Brain pericyte (primary cell): ENCODE measurements at places on chromosomes 16 and 17.

GRCh38 chr17:34884597-34884996, 76.7 kb downstream of the CCT6B start:
- no peak for DNase-seq

DNA sequence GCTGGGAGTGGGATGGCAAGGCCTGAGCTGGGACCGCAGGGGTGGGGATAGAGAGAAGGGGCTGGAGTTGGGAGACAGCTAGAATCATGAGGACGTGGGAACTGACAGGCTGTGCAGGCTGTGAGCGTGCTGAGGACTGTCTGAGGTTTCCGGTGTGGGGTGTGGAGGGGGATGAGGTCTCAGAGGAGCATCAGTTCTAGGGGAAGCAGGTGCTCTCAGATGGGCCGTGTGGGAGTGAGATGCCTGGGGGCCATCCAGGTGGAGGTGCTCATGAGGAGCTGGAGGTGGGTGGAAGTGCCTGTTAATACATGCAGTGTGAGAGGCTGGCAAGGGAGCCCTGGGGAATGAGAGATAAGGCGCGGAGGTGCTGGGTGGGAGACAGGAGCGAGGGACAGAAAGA, 27.2 kb downstream of the HASPIN start:
- DNase-seq = no peak

- DNase-seq = no peak
Measured at GRCh38 chr16:22955461-22956070, 141.6 kb downstream of the HS3ST2 start.

- no peak for DNase-seq
Measured at GRCh38 chr17:9371019-9371418, 204.6 kb downstream of the STX8 start.

- no peak for DNase-seq
Measured at GRCh38 chr17:5823219-5823618, 238.9 kb upstream of the NLRP1 start.
